ENCODE measurements at places on chromosomes 12 and 14.

DNA sequence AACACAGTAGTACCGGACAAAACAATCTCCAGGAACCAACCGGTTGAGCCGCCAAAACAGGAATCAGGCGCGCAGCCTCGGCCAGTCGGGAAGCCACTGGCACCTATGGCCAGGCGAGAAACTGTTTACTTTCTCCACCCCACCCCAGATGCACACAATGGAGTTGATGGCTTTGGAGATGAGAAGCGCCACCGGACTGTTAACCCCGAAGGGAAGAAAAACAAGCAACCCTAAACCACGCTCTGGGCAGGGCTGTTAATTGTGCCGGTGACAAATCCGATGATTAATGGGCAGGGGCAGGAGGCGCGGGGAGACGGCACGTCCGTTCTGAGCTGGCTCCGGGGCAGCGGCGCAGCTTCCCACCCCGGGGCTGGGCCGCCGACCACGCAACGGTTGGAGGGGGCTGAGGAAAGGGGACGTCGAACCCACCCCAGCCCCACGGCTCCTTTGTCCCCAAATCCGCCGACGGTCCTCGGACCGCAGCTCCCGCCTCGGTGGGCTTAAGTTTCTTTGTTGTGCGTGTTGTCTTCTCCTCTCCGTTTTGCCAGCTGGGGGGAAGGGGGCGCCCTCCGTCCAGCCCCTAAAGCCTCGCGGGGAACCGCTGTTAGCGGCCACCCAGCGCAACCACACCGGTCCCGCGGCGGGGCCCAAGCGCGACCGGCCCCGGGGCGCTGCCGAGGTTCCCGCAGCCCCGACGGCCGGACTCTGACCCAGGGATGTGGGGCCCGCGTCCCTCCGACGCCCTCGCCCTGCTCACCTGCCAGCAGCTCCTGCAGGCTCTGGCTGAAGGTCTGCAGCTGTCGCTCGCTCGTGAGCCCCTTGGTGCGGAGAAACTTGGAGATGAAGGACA is 790 bp downstream of the BTG1 start:
- peak; percentile 65 for DNase-seq

- peak; percentile 31 for DNase-seq
Observed at GRCh38 chr12:17976202-17976601, 113.8 kb downstream of the RERGL start.

GRCh38 chr12:14362352-14362751 is 3.1 kb upstream of the ATF7IP start:
- DNase-seq, result no peak

GRCh38 chr12:6771091-6771495 is 1.2 kb upstream of the LAG3 start:
- DNase-seq, result no peak

DNA sequence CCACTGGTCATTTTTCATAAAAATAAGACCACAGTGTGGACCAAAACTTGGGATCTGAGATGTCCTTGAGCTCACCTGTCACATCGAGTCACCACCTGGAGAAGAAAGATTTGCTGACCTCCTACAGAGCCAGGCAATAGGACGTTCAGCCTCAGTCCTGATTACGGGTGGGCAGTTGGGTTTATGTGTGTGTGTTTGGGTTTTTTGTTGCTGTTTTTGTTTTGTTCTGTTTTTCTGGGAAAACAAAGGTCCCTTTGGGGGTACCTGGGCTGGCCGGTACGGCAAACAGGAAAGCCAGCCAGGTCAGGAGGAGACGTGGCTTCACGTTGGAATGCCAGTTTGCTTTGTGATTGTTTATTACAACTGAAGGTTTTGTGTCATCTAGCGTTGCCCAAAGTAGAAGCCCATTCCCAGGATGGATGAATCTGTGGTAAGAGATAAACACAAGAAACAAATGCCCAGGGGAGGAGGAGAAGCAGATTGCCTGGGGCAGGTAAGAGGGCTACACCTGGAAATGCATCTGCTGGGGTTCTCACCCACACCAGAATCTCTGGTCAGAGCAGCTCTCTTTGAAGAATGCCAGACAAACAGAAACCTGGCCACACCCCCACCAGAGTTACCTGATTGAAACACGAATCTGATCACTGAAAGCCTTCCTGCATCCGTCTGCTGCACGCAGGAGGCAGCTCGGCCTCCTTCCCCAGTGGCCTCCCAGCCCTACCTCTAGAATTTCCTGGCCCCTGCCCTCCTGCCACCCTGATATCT is 100.1 kb upstream of the DIO3 start:
- no peak for DNase-seq

DNA sequence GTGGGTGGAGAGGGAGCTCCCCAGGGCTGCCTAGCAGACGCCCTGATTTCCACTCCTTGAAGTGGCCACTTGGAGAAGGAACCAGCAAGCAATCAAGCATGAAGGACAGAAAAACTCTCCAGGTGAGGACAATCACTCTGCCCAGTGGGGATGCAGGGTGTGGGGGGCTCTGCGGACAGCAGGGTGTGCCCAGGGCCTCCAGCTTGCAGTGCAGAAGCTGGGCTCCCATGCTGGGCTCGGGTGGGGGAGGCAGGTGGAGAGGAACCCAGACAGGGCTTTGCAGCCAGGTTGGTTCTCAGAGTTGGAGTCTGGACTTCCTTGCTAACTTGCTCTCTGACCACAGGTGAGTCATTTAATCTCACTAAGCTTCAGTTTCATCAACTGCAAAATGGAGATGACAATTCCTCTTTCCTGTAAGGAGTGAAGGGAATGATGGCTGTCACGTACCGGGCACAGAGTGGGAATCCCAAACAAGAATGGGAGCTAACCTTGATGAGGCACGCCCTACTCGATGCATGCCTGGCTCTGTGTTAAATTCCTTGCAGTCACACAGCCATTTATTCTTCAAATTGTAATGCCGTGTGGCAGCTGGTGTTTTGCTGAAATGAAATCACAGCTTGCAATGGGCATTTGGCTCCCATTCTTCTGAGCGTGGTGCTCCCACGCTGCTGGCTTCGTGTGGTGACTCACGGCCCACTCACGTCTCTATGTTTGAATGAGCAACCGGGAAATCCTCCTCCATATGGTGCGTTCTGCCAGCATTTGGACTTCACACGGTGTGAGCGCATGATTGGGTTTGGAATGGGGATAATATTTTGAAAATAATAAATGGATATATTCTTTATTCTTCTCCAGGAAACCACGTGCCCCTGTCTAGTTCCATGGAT is 75.2 kb downstream of the PRIMA1 start:
- no peak for DNase-seq

GRCh38 chr14:67679006-67679405 is 4.6 kb upstream of the VTI1B start:
- DNase-seq, result no peak

GRCh38 chr12:68871921-68872320 is 61.0 kb downstream of the CPM start:
- no peak for DNase-seq

DNA sequence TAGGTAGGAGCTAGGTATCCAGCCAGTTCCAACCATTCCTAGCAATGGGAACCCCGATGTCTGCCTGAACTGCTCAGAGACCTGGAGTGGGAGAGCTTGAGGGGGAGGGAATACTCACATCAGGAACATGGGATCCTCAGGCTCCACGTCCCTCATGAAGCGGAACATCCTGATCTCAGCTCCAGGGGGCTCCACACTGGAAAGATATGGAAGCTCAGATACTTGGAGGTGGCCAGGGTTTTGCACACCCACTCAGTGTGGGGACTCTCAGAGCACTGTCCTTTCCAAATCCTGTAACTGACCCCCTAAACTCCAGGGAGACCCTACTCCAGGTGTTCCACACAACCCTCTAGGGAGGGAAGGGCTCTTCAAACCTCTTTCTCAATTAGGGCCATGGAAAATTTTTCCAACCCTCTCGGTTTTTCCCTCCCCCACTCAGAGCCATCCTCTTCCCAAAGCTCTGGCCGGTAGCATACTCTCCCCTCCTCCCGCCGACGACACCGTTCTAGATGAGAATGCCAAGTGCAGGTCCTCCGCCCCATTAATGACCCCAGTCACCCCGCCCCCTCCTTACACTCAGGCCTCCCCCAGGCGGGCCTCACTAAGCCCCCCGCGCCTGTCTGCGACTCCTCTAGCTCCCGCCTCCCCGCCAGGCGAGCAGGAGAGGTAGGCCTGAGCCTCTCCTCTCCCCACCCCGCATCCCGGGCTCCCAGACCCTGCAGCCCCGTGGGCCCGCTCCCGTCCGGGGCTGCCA is 597 bp downstream of the MLF2 start:
- peak; percentile 48 for DNase-seq

DNA sequence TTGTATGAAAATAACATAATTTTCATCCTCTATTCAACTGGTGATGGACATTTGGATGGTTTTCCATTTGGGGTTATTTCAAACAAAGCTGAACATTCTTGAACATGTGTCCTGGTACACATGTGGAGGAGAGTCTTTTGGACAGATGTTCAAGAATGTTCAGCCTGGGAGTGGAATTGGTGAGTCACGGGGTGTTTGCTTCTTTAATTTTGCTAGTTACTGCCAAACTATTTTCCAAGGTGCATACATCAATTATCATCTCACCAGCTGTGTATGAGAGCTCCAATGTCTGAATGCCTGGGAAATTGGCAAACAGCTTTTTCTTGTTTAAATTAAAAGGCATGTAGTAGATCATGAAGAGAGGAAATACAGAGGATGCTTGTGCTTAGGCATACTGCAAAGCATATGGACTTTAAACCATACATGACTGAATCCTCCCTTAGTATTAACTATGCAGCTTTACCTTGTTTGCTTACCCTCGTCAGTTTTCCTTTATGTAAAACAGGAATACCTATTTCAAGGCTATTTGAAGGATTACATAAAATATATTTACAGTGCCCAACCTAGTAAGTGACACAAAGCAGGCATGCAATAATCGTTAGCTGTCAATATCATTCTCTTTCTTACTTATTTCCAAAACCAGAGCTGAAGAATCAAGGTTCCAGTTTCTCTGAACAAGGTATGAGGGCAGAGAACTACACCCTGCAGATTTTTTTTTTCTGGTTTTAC is 152.1 kb downstream of the ITPR2 start:
- DNase-seq, result no peak
